ENCODE measurements at places on chromosomes 2 and 18.

GRCh38 chr18:582465-582864, 2.3 kb downstream of the CETN1 start:
- no peak for DNase-seq

GRCh38 chr18:31516437-31516836, 18.5 kb downstream of the DSG2 start:
- no peak for DNase-seq

DNA sequence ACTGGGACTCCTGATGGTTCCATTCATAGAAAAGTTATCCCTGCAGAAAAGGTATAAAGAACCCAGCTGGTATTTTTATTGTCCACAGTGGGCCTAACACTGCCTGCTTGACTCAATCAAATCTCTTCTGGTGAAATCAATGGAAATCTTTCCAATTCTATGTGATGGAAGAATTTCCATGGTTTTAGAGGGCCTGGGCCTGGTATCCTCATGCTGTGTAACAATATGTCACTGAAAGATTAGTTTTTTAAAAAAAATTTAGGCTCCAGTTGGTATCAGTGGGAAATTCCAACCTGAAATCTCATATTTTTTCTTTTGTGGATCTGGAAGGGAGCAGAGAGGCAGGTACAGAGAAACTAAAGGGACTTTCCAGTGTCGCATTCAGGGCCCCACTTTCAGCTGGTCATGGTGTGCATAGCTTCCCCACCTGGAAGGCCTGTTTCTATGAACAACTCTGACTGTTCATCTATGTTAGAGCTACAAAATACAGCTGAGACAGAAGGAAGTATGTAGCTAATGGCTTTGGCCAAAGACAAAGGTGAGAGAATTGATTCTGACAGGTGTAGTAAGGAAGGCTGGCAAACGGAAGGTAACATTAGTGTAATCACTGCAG, 20.9 kb downstream of the NEB start:
- DNase-seq: no peak

DNA sequence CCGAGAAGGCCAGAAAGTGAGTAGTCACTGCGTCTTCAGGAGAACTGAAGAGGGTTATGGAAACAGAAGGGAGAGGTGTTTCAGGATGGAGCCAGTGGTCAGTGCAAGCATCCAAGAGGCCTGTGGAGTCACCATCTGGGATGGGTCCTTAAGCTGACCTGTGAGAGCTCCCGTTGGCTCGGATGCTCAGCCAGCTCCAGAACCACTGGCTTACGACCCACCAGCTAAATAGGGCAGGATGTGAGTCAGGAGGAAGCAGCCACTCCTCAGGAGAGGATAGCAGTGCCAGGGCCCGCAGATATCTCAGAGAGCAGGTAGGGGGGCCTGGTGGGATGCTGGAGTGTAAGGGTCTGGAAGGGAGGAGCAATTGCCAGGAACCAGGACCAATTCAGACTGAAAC, 63.1 kb upstream of the B3GNT7 start:
- no peak for DNase-seq

DNA sequence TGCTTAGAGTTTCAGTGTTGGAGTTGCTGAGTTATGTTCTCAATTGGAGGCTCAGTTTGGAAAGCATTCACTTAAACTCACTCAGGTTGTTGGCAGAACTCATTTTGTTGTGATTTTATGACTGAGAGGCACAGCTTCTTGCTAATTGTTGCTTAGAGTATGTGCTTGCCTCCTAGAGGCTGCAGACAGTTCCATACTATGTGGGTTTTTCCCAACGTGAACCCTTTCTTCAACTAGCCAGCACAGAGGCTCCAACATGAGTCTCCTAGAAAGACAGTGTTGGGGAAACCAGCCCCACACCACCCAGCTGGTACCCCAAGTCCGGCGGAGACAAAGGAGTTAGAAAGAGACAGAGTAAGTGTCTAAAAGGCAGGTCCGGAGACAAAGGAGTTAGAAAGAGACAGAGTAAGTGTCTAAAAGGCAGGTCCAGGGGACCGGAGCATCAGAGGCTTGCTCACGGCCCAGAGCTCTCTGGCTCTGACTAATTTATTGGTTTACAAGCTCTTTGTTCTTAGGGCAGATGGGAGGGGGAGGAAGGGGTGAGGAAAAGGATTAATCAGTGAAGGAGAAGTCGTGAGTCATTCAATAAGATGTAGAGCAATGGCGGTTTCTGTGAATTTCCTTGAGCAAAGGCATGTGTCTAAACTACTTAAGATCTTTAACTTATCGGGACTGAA, 999.7 kb upstream of the LRRTM1 start:
- no peak for DNase-seq

DNA sequence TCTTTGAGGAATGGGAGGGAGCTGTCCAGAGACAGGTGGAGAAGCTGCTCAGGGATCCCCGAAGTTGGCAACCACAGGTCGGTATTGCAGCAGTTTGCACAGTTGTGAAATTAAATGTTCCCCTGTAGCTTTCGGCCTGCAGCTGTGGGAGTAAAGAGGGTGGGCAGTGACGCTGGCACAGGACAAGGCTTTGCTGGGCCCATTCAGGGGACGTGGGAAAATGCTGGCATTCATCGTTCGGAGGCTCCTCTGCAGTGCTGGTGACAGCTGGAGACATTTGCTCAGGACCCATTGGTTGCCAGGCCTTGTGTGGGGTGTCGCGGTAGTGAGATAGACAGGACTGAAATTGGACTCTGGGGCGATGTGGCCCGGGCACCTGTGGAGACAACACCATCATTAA, 173.7 kb downstream of the MYCN start:
- no peak for DNase-seq

DNA sequence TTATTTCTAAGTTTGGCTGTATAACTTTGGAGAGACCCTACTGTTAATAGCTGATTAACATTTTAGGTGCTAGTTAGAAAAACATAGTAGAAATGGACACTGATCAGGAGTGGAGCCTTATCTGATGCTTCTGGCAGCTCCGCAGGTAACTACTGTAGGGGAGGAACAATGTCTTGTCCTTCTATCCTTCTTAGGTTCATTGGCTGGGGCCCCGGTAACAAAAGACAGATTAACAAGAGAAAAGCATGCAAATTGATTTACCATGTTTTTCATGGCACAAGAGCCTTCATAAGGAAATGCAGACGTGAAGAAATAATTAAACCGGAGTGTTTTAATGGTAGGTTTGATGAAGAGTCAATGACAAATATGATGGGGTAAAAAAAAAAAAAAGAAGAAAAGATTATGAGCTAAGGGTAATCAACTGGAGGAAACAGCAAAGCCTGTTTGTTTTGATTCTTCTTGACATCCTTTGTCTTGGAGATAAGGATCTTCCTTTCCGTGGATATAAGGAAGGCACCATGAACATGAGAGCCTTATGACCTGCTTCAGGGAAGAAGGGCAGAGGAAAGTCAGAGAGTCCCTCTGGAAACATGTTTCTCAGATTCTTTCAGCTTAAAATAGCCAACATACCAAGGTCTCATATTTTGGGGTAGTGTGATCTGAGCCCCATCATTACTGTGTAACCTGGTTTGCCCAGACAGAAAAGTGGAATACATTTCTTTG, 62.4 kb upstream of the GCFC2 start:
- DNase-seq: no peak

DNA sequence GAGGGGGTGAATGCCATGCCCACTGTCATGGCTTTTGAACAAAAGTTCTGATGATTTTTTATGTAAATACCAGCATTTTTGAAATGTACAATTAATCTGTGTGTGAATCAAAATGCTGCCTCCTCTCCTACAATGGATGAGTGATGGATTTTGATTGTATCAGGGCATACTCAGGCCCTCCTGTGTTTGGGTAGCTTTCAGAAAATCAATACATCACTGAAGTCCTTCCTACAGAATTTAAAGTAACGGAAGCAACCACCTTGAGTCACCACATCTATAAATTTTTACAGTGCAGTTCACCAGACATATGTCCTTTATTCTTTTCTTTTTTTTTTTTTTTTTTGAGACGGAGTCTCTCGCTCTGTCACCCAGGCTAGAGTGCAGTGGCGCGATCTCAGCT, 867.3 kb downstream of the EPHA4 start:
- DNase-seq: no peak

DNA sequence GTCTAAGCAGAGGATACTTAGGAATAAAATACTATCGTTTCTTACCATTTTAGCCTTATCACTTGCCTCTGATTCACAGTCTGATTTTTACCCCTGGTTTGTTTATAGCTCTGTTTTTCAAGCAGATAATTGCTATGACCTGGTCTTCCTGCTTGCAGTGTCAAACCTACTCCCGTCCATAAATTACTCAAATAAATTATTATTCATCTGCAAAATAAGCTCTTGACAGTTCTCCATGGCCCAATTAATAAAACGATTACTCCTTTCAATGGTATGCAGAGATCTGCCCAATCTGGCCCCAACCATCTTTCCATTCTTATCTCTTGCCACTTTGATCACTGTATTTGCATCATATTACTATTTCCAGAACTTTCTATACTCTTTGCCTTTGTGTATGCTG, 354.0 kb downstream of the CCDC85A start:
- no peak for DNase-seq

- DNase-seq: no peak
Observed at GRCh38 chr2:150625741-150626140, 138.3 kb upstream of the RND3 start.

- DNase-seq: no peak
Observed at GRCh38 chr18:76580288-76580962, 85.4 kb upstream of the ZNF516 start.

DNA sequence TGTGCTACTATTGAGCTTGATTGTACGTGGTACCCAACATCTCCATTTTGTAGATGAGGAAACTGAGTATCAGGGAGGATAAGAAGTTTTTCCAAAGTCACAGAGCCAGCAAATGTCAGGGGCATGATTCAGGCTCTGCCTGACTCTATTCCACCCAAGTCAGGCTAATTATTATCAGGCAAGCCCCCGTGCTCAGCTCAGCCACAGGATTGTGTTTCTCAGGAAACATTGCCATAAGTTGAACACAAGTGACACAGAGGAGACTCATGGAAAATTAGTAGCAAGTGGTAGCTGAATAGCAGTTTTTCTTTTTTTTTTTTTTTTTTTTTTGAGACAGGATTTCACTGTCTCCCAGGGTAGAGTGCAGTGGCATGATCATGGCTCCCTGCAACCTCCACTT, 260.5 kb downstream of the C1D start:
- DNase-seq: no peak

GRCh38 chr2:234536178-234536965, 39.5 kb upstream of the ARL4C start:
- DNase-seq: no peak

DNA sequence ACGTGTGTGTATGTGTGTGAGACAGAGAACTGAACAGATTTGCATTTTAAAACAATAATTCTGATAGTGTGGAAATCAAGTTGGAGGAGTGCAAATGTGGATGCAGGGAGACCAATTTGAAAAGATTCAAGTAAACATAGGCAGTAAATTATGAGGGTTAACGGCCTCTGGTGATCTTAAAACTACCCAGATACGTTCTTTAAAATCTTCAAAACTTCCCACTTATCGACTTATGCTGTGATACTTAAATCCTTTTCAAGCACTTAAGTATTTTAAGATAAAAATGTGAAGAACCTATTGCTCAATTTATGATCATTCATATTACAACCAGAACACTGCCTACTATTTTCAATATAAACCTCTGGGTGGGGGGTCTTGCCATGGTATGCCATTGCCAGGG, 37.7 kb upstream of the CDC42EP3 start:
- DNase-seq: no peak

GRCh38 chr18:54607213-54608027, 16.4 kb downstream of the DYNAP start:
- DNase-seq: no peak

GRCh38 chr2:15096873-15097272, 464.3 kb downstream of the NBAS start:
- DNase-seq: no peak

DNA sequence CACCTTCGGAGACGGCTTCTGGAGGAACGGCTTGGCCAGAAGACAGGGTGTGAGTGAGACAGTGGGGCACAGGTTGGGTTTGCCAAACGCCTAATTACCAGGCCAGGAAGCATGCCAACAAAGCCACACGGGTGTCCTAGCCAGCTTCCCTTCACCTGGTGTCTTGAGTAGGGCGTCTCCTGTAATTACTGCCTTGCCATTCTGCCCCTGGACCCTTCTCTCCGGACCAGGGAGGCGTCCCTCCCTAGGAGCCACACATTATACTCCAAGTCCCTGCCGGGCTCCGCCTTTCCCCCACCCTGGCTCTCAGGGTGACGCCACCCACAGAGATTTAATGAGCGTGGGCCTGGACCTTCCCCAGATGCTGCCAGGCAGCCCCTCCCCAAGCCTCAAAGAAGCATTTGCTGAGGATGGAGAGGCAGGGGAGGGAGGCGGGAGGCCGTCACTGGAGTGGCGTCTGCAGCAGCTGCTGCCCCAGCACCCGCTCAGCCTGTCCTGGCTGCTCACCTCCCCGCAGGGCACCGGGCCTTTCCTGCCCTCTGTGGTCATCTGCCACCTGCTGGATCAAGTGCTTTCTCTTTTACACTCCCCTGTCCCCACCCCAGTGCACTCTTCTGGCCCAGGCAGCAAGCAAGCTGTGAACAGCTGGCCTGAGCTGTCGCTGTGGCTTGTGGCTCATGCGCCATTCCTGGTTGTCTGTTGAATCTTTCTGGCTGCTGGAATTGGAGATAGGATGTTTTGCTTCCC, 20.7 kb downstream of the FOSL2 start:
- no peak for DNase-seq

GRCh38 chr18:8661754-8662559, 43.4 kb upstream of the MTCL1 start:
- DNase-seq: no peak

DNA sequence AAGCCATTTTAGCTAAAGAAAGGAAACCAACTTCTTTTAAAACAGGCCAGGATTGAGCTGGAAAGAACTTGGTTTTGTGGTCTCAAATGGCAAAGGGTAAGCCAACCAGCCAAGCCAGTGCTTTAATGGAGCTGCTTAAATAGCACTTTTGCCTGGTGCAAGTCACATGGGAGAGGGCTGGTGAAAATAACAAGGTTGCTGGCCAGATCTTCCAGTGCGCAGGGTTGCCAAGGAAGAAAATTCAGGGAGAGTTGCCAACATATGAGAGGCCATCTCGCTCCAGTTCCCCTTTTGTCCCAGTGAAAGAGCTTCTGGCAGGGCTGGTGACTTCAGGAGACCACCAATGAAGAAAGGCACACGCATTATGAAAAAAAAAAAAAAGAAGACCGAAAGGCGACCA, 57.3 kb downstream of the IRS1 start:
- no peak for DNase-seq

GRCh38 chr18:31609886-31610285, 18.2 kb downstream of the TTR start:
- no peak for DNase-seq

GRCh38 chr2:75464348-75464946, 96.3 kb downstream of the EVA1A start:
- no peak for DNase-seq

DNA sequence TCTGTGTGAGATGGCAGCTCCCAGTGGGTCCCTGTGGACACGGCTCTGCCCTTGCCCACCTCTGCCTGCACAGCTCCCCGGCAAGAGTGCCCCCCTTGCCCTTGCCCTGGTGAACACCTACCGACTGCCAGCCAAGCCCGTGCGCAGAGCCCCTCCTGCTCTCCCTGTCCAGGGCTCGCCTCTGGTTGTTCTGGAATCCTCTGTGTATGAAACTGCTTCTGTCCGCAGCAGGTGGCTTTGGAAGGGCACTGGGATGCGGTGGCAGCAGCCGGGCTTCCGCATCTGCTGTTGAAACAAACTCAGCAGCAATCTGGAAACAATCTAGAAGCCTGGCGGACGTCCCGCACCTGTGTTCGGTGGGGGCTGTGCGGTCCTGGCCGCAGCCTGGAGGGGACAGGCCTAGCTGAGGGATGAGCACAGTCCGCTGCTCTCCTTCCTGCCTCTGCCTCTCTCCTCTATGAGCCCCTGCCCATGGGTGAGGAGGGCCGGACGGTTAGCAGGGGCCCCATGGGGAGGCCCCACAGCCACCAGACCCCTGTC, 34.0 kb upstream of the KLF11 start:
- DNase-seq: no peak

Data from CD4-positive, alpha-beta T cell (primary cell).